ENCODE measurements at places on chromosomes 13 and 19.

- DNase-seq = no peak
These were observed 1.0 kb downstream of the KLF1 start for GRCh38 chr19:12885749-12886650.

GRCh38 chr13:39789451-39789850, 134.0 kb downstream of the COG6 start:
- no peak for DNase-seq

GRCh38 chr13:43348397-43348796, 325.0 kb downstream of the DNAJC15 start:
- DNase-seq = no peak

DNA sequence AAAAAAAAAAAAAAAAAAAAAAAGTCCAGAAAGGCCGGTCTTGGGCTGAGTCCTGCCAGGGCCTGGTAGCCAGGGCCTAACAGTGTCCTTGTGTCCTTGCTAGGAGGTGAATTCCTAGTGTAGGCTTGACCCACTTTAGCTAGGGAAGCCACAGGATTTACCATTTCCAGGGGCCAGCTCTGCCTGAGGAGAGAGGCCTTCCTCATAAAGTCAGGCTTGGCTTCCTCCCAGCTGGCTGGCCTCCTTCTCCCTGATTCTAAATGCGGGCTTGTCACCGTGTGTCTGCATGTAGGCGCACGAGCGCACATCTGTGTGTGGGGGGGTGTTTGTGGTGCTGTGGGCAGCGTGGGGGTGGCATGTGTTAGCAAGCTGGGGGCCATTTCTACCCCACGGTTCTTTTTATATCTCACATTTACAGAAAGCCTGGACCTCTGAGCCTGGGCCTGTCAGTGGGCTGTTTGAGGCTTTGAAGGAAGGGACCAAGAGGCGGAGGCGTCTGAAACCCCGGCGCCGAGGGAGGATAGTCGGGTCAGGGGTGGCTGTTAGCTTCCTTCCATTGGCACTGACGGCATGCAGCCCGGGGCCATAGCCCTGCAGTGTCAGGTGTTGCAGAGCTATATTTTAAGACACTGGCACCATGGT, 31.7 kb downstream of the IER2 start:
- DNase-seq = no peak

DNA sequence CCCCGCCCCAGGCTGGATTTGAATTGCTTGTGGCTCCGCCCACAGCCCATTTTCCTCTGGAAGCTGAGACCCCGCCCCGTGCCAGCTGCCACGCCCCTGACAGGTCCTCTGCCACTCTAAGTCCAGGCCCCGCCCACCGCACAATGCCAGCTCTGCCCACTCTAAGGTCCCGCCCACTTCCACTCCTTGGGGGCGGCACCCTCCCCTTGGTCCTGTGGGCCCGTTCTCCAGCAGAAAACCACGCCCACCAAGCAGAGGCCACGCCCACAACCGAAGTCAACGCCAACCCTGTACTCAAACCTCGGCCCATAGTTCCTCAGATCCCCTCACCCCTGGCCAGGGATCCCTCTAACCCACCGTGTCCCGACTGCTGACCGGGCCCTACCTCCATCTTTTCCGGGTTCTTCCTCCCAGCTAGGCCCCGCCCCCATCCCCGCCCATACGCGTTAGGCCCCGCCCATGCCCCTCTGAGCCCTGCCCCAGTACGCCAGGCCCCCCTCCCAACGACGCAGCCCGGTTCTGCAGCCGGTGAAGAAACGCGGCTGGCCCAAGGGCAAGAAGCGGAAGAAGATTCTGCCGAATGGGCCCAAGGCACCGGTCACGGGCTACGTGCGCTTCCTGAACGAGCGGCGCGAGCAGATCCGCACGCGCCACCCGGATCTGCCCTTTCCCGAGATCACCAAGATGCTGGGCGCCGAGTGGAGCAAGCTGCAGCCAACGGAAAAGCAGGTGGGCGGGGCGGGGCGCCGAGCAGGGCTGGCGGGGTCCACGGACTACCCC, 1.3 kb downstream of the HMG20B start:
- DNase-seq = peak; percentile 13

DNA sequence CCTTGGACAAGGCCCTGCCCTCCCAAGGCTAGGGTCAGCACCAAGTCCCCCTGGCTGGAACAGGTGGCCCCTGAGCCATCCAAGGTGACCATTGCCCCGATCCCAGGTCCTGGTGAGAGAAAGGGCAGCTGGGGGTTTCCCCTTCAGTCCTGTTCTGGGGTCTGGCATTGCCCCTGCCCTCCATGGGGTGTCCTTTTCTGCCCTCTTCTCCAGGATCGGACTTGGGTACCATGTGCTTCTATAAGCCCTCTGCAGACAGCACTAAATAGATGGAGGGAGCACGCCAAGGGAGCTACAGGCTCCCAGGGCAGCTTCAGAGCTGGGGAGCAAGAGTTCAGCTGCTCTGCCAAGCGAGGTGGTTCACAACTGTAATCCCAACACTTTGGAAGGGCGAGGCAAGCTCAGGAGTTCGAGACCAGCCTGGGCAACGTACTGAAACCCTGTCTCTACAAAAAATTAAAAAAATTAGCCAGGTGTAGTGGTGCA, 13.5 kb upstream of the KCNN1 start:
- DNase-seq = no peak

GRCh38 chr19:41876847-41877832, at the start of gene CD79A:
TSS of gene CD79A (plus strand) at chr19:41877279. CDS start at chr19:41877305, 26 bp downstream.
- DNase-seq = no peak

DNA sequence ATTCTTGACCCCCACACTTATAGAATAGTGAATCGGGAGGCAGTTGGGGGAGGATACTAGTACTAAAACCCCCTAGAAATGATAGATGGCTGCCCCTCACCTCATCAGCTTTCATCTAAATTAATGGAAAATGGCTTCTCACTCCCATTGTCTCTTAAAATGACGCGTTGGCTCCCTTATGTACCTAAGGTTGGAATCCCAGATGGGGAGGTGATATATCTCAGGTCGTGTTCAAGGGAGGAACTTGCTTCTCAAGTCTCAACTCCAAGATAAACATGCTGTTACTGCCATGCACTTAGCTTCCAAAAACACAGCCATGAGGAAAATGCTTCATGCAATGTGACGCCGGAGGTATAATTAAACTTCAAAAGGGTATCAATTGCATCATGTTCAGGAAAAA, 18.8 kb upstream of the UBE2L5 start:
- no peak for DNase-seq

- no peak for DNase-seq
These were observed 291.0 kb downstream of the ENOX1 start for GRCh38 chr13:43495732-43496131.

GRCh38 chr13:101514695-101515275, 62.3 kb downstream of the ITGBL1 start:
- peak; percentile 44 for DNase-seq

GRCh38 chr19:48370955-48371354, 6.8 kb downstream of the SYNGR4 start:
- DNase-seq = no peak

- no peak for DNase-seq
These were observed 8.3 kb downstream of the TMEM143 start for GRCh38 chr19:48355365-48355954.

- DNase-seq = peak; percentile 14
These were observed 17.5 kb downstream of the KLF2 start for GRCh38 chr19:16342002-16342715.

DNA sequence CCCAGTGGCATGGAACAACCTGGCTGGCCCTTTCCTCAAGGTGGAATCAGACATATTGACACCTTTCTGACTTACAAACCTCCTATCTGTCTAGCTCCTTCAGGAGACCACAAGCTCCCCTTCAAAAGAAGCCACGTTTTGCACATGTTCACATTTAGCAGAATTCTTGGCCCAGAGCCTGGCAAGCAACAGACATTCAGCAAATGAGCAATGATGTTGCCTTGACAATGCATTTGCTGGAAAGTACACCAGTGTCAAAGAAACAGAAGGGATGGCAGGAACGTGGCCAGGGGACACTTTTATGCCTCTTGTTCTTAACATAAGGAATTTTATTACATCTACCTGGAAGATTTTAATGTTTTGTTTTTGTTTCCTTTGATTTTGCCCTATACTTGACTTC, 85.5 kb upstream of the FGF14 start:
- DNase-seq = no peak

GRCh38 chr13:75416327-75417011, 65.5 kb downstream of the TBC1D4 start:
- DNase-seq = no peak

GRCh38 chr13:49828453-49828852, 36.0 kb upstream of the KPNA3 start:
- no peak for DNase-seq

DNA sequence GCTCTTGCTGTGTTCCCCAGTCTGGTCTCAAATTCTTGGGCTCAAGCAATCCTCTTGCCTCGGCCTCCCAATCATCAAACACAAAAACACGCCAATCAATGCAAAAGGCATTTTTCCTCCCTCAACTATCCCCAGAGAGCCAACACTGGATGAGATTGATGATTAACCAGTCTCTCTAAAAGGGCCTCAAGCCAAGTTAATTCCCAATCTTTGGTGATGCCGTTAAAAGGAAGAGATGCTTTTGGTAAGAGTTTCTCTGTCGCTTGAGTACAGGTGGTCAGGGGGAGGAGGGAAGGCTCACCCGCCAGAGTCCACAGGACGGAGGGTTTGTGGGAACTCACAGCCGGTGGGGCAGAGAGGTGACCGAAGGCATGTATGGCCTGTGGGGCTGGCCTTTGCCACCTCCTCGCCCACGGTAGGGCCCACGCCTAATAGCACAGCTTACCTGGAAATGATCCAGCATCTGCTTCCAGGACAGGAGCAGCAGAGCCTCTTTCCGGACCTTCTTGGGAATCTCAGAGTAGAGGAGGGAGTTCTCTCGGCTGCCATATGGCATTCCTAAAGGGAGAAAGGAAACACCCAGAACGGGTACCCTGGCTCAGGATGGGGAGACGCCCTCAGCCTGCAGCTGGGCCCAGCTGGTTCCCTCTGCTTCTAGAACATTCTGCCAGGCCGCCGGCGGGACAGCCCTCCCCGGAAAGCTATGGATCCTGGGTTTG, 18.1 kb downstream of the DPP9 start:
- DNase-seq = no peak

DNA sequence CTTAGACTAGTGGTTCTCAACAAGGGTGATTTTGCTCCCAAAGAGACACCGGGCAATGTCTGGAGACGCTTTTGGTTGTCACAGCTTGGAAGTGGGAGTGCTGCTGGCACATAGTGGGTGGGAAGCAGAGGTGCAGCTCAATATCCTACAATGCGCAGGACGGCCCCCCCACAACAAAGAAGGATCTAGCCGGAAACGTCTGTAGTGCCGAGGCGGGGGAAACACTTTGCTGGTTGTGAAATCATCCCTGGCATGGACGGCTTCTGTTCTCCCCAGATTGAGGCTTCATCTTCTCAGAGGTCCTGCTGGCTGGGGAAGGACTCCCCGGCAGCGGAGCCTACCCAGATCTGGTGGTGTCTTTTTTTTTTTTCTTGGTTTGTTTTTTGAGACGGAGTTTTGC, 13.4 kb upstream of the SYT5 start:
- DNase-seq = no peak

- DNase-seq = no peak
These were observed 113.4 kb downstream of the UFM1 start for GRCh38 chr13:38463048-38463447.

- no peak for DNase-seq
These were observed 69.1 kb upstream of the SLC15A1 start for GRCh38 chr13:98821372-98822224.

DNA sequence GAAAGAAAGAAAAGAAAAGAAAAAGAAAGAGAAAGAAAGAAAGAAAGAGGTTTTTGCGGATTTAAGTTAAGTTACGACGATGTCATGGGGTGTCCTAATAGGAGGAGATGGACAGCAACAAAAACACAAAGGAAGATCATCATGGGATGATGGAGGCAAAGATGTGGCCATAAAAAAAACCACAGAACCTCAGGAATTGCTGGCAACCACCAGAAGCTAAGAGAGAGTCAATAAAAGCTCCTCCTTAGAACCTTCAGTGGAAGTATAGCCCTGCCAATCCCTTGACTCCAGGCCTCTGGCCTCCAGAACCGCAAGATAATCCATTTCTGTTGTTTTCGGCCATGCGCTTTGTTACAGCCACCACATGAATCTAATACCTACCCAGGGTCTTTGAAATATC, 11.5 kb downstream of the PLEKHA4 start:
- no peak for DNase-seq

GRCh38 chr13:77494226-77494625, 41.3 kb upstream of the SCEL start:
- no peak for DNase-seq

DNA sequence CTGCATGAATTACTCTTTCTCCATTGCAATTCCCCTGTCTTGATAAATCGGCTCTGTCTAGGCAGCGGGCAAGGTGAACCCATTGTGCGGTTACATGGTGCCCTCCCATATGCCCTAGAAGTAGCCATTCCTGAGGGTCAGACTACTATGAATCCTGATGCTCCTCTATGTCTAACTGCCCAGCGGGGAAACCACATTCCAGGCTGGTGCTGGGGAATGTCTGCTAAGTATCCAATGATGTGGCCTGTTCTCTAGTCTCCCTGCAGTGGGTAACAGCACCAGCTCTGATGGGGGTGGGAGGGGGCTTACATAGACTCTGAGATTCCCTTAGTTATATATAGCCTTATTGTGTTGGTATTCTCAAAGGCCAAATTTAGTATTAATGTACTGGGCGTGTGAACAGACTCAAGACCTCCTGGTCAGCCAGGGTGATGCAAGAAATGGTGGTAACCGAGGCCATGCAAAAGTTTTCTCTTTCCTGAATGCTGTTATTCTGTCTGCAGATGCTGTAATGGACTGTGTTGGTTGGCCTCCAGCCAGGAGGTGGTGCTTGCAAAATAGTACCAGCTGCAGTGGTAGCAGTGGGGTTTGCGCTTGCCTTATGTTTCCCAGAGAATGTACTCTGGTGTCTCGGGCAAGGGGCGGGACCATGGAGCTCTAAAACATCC, 564.8 kb upstream of the SLITRK1 start:
- DNase-seq = no peak

All from NCI-H510A treated with DMSO at 0.1 percent for 48 hours (cell line).